Aorta (tissue), 5 donors: ENCODE measurements at places on chromosomes 1 and 21.

GRCh38 chr1:1171546-1172340 lies 1.9 kb upstream of the TTLL10 start:
- no peak for DNase-seq

DNA sequence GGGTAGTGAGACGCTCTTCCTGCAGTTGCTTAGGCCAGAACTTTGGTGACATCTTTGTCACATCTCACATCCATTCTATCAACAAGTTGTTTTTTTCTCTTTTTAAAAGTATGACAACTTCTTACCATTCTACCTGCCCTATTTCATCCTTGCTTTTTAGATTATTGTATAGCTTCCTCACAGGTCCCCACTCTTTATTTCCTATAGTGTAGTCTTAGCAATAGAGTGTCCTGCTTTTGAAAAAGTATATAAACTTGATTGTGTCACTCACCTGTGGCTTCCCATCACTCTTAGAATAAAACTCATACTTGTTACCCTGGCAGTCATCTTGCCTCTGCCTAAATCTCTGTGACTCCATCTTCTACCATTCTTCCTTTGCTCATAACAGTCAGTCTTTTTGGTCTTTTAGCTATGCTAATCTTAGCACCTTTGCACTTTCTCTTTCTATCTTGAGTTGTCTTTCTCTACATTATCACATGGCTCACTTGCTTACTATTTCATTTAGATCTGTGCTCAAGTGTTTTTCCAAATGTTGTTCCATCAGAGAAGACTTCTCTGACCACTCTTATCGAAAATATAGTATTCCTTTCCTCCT lies 9.5 kb downstream of the CDC73 start:
- no peak for DNase-seq

DNA sequence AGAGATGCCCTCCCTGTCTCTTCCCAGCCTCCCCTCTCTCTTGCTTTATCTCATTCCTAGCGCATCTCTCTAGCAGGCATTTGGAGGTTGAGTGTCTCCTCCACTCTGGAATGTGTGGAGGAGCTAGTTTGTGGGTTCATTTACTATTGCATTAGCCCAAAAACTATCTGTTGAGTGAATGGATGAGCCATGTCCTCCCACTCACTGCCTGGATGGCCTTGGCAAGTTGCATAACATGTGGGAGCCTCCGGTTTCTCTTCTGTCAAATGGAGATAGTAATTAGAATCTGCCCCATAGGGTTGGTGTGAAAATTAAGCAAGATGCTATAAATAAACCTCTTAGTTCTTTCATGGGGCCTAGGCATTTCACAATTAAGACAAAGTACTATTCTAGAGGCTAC lies 181.8 kb downstream of the KAZN start:
- no peak for DNase-seq

DNA sequence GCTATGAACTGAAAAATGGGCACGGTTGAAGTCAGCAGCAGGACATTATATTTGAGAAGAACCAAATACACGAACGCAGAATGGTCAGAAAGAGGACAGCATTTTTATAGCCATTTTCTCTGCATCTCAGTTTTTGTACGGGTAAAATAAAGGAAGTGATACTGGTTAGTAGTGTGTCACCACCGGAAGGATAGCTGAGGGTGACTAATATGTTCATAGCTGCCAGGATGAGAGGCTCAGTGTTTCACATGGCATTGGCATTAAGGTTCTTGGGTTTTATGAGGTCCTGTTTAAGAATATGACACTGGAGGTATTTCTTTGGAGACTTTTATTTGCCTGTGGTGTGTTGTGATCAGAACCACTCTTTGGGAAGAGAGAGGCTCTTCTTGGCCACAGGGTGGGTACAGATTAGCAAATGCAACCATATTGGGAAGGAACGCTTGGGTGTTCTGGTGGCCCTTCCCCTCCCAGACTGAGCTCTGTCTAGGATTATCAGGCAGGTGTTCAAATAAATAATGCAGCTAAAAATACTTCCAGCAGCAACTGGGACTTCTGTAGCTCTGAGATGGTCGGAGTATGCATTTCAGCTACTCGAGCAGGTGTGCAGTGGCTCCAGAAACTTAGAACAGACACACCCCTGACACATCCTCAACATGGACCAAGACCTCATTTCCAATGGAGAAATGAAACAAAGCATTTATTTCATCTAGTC lies 158.2 kb downstream of the PBX1 start:
- no peak for DNase-seq
